HT-29 (cell line): ENCODE measurements at places on chromosomes 3 and 15.
A peak's percentile ranks its signal among the peaks of the same experiment; 100 is the strongest.

GRCh38 chr15:96125721-96126415 is 204.6 kb upstream of the NR2F2 start:
- no peak for DNase-seq

- DNase-seq, result no peak
Measured at GRCh38 chr3:189165092-189165612, 6.6 kb upstream of the TPRG1 start.

- DNase-seq, result peak; percentile 15
Measured at GRCh38 chr3:187593451-187593850, 76.7 kb downstream of the SST start.

DNA sequence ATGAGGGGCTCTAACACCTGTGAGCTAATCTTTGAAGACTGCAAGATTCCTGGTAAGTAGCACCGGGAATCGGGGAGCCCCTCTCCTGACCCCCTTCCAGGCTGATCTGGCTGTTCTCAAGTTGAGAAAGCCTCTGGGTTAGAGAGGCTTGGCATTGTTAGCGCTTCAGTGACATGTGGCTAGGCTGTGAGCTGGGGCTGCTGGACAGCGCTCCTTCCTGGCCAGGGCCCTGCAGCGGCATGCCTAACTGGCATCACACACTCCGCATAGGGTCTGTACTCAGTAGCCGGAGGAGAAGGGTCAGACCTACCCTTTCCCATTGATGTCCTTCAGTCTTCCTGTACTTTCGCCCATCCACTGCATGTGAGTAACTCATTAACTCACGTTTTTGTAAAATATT is 7.4 kb downstream of the IVD start:
- DNase-seq, result no peak

DNA sequence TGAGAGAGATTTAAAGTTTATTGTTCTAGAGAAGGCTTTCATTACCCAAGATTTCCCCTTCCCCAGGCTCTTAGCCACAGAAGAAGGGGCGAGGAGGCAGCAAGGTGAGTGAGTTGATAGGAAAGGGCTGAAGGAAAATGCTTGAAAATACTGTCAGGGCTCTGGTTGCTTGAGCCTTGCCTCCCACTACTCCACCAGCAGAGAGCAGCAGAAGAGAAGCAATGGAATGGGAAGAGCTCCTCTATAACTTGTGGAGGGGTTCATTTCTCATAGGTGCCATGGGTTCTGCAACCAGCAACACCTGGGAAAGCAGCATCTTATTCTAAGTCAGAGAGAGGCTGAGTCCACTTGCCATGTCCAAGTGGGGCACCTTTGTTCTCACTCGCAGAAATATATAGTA is 184.0 kb upstream of the CNTN6 start:
- DNase-seq, result no peak

DNA sequence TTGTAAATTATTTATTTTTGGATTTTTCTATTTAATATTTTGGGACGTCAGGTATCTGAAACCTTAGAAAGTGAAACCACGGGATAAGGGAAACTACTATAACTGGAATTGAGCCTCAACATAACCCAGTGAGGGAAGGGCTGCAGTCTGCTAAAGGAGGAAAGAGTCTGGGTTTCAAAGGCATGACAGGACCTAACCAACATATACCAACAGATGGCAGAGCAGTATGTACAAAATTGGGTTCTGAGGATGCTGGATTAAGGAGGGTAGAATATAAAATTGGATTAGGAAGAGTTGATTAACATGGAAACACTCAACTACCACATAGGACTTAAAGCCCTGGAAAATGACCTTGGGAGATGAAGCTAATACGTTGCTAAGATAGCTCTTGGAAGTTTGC is 603.5 kb downstream of the MECOM start:
- DNase-seq, result peak; percentile 28

- no peak for DNase-seq
Measured at GRCh38 chr15:58348095-58348812, 83.5 kb upstream of the LIPC start.

DNA sequence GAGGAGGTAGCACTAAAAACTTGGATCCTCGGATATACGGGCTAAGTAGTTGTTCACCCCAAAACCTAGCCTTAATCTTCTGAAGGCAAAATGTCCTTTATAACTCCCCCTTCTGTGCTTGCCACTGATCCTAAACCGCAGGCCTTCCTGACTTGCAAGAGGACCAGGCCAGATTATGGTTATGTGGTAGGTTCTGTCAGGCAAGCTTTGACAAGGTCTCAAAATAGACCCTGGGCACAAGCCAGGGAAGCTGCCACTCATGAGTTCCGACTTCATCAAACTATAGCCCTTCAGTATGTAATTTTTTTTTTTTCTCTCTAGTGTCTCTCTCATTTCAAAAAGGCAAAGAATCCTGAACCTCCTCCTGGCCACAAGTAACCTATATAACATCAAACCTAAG is 3.2 kb downstream of the LRRFIP2 start:
- DNase-seq, result no peak

DNA sequence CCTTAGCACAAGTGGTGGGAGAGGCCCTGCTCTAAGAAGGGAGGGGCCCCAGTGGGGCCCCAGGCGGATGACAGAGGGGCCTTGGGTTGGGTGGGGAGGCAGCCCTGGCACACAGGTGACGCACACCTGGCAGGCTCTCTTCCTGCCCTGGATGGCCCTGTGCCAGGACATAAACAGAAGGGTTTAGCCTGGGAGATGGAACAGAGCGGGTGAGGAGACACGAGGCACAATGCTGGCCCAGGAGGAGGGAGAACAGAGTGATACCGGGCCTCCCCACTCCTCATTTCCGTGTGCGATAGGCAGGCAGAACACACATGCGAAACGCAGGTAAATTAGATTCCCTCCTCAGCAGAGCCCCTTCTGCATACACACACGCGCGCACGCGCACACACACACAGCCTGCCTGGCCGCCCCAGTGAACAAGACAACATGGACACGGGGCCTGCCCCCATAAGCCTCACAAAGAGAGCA is 39.8 kb downstream of the IDH2 start:
- DNase-seq, result peak; percentile 98

- no peak for DNase-seq
Measured at GRCh38 chr3:18245721-18246120, 179.4 kb downstream of the SATB1 start.

- no peak for DNase-seq
Measured at GRCh38 chr3:143301031-143301901, 181.7 kb downstream of the CHST2 start.

DNA sequence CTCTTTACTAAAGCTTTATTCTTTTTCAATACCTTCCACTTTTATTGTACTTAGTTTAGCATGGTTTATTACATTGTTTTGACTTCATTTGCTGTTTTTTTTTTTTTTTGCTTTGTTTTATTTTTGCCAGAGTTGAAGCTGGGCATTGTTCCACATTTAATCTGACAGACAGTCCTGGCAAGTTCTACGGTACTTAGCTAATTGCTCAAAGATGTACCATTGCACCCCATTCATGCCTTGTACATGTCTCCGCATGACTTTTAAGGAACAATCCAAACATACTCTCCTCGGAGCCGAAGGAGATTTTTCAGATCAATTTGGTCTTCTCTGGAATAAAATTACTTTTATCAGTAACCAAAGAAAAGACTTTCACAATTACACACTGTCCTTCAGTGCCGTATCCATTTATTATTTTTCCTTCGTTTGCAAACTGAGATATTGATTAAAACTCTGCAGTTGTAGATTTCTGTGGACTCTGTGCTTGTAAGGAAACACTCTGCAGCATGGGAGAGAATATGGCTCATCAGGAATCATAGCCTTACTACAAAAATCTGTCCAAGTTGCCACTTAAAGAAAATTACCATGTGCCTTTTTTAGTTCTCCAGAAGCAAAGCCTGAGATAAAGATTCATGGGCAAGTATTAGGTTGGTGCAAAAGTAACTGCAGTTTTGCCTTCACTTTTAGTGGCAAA is 952.0 kb downstream of the AGBL1 start:
- DNase-seq, result no peak

- DNase-seq, result no peak
Measured at GRCh38 chr3:129107793-129108192, 13.8 kb downstream of the RAB43 start.

- no peak for DNase-seq
Measured at GRCh38 chr15:65087873-65088642, 11.5 kb downstream of the KBTBD13 start.

- no peak for DNase-seq
Measured at GRCh38 chr15:99105514-99106341, 848 bp downstream of the SYNM start.

DNA sequence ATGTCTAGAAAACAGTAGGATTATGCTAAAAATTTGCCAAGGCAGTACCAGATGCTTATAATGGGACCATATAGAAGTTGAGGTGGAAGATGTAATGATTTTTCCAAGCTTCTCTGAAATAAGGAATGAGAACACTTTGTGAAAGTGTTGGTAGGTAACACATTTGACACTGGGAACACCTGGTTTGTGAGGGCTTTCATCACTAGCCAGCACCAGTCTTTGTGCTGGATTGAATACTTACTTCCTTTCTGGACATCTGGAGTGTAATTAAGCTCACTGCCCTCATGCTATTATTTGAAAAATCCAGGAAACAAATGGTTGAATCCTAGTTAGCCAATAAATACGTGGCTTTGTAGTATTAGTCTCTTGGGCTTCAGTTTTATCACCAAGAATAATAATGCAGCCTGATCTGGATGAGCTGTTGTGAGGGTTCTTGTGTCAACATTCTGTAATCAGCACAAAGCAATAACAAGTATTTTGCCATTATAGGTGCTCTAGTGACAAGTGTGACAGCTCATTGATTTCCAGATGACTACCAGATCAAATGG is 12.9 kb downstream of the CCDC80 start:
- DNase-seq, result no peak

DNA sequence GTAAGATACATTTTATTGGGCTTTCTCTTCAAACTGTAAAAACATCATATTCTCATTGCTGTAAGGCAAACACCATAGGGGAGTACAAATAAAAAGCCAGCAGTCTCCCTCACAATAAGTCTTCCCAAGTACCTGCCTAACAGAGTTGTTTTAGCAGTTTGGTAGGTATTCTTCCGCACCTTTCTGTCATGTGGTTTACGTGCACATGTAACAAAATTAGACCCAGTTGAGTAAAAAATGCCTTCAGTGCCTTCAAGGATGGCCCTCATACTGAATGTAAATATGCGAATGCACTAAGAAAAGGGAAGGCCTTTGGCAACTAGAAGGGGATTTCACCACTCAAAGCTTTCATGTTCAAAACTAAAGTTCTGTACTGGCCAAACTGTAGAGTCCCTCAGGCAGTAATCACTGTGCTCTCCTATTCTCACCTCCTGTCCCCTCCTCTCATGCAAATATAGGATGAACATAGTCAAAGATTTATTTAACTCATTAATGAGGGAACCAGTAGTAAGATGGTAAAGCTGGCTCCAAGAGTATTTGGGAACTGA is 26.4 kb downstream of the USP3 start:
- DNase-seq, result no peak

GRCh38 chr15:68795298-68795848 is 25.3 kb downstream of the ANP32A start:
- no peak for DNase-seq

DNA sequence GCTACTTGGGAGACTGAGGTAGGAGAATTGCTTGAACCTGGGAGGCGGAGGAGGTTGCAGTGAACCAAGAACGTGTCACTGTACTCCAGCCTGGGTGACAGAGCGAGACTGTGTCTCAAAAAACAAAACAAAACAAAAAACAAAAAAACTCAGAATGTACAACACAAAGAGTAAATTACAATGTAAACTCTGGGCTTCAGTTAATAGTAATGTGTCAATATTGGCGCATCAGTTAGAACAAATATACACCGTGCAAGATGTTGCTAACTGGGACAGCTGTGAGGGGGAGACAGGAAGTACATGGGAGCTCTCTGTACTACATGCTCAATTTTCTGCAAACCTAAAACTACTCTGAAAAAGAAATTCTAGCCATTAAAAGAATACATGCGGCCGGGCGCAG is 23.5 kb upstream of the TRPM1 start:
- no peak for DNase-seq

GRCh38 chr3:195083659-195084058 is 187.3 kb downstream of the XXYLT1 start:
- DNase-seq, result no peak

- DNase-seq, result no peak
Measured at GRCh38 chr15:83129791-83130190, 22.3 kb downstream of the TM6SF1 start.

DNA sequence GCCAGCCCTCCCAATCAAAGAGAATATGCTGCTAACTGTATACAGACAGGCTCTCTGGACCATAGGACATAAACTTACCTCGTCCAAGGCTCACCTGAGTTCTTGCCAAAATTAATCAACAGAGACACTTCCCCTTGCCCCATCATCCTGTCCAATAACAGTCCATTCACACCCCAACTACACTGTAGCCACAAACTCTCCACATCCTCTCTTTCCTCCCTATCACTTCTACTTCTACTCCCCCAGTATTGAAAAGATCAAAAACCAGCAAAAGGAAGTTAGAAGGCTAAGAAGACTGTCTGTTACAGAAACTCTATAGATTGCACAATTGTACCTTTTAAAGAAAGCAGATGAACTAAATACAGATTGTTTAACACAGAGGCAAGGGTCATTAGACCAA is 133.5 kb upstream of the STT3B start:
- DNase-seq, result no peak

- no peak for DNase-seq
Measured at GRCh38 chr3:27024493-27024892, 344.7 kb downstream of the NEK10 start.

GRCh38 chr3:23869977-23870662 is 46.7 kb downstream of the NKIRAS1 start:
- DNase-seq, result no peak

GRCh38 chr3:140843656-140844055 is 98.0 kb upstream of the SLC25A36 start:
- DNase-seq, result no peak

DNA sequence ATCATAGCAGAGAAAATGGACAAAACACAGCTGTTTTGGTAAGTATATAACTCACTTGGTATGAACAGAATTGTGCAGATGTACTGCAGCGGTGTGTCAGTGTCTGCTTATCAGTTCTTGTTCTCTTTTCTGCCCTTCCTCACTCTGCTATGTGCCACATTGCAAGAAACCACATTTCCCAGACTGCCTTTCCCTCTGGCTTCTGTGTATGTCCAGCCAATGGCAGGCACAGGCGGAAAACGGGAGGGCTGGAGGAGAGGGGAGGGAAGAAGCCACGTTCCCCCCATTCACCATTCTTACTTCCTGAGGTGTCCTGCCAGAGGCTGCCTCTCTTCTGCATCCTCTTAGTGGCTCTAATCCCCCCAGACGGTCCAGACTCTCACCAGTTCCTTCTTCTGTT is 15.4 kb downstream of the HHLA2 start:
- DNase-seq, result no peak

DNA sequence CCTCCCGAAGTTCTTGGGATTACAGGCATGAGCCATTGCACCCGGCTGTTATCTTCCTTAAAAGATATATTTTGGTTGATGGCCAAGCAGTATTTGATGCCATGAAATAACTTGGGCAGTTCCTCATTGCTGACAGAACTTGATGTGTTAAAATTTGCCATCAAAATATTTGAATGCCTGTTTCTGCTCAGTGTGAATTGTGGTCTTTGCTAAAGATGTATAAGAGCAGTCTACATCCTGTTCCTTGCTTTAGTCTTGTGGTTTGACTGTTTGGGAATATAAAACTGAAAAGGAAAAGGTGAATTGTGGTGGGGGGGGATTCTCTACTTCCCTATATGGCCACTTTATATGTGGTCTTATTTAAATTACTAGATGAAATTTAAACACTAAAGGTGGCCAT is 14.0 kb downstream of the TRIM71 start:
- DNase-seq, result no peak
